SK-N-SH (cell line): ENCODE measurements at places on chromosomes 2 and 18. TPM values are rescaled to one million over a fixed set of nuclear protein-coding genes. Genes with fewer than 3 reads are reported as not detected.

Gene RAB6C
- 0.02 and 0.05 TPM in 2 replicates for polyA plus RNA-seq

Gene GDF7
- polyA plus RNA-seq: 0.02 and 0.03 TPM in 2 replicates

GRCh38 chr2:189818249-189819038 is 34.2 kb downstream of the PMS1 start:
- no peak overlapping the region for H3K4me3 ChIP-seq
- peaks cover 17% of the 10 kb centered on the region for H3K36me3 ChIP-seq
- no peak for DNase-seq
- no peaks in the 10 kb centered on the region for H3K27me3 ChIP-seq
- no peaks in the 10 kb centered on the region for H3K4me1 ChIP-seq

DNA sequence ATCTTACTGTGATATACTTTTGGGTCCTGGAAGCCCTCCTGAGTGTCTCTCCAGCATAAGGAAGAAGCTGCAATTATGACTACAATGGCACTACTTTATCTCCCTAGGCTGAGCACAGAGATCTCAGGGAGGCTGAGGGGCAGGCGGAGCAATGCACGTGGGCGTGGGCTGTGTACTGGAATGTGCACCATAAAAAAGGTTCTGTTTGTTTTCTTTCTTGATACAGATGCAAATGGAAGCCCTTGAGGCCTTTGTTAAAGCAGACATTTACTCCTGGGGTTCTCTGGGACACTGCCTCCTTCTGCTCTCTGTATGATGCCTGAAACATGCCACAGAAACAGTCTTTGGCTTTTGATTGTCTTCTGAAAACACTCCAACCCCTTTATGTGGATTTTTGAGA is 79.1 kb upstream of the DLX2 start:
- H3K4me1 ChIP-seq: peaks cover 5% of the 10 kb centered on the region; the same call in 1 of the 2 replicates
- no peaks in the 10 kb centered on the region for H3K27me3 ChIP-seq
- no peaks in the 10 kb centered on the region for H3K36me3 ChIP-seq
- no peak overlapping the region for H3K27ac ChIP-seq

GRCh38 chr2:216792222-216793021 is 67.4 kb downstream of the TNP1 start:
- no peaks in the 10 kb centered on the region for H3K36me3 ChIP-seq
- H3K27ac ChIP-seq: peak overlapping the region; percentile 47
- peak; percentile 69 for DNase-seq
- no peak overlapping the region for H3K4me3 ChIP-seq

- H3K36me3 ChIP-seq: peaks cover 5% of the 10 kb centered on the region
- no peak overlapping the region for H3K27ac ChIP-seq
- DNase-seq: no peak
- H3K4me1 ChIP-seq: no peaks in the 10 kb centered on the region
These were observed 187.6 kb downstream of the ZNF521 start for GRCh38 chr18:25164211-25164847.

DNA sequence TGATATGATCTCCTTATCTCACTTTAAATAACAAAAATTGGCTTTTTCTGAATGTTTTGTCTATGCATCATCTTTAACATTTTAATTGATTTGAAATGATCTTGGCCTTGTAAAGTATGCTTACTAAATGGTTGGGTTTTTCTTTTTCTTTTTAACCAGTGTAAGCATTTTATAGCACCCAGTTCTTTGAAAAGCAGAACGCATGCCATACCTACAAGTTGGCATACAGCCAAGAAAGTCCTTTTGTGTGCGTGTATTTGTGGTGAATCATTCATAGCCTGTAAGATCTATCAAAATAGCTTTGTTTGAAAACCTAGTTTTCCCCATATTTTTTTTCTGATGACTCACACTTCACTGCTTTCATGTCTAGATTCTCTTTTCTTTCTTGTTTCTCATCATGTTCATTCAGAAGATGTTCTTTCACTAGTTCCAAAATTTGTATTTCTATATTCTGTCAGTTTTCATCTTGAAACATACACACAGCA is 4.1 kb upstream of the VRK2 start:
- 0 out of 2 replicates have a peak, but pooled peaks cover 14% of the 10 kb centered on the region for H3K4me1 ChIP-seq
- DNase-seq: peak; percentile 19
- no peak overlapping the region for H3K4me3 ChIP-seq
- peak overlapping the region; percentile 62 for H3K27ac ChIP-seq
- H3K36me3 ChIP-seq: no peaks in the 10 kb centered on the region
- H3K27me3 ChIP-seq: no peaks in the 10 kb centered on the region

Gene TRABD2A
- 3.0 and 3.8 TPM in 2 replicates for polyA plus RNA-seq

DNA sequence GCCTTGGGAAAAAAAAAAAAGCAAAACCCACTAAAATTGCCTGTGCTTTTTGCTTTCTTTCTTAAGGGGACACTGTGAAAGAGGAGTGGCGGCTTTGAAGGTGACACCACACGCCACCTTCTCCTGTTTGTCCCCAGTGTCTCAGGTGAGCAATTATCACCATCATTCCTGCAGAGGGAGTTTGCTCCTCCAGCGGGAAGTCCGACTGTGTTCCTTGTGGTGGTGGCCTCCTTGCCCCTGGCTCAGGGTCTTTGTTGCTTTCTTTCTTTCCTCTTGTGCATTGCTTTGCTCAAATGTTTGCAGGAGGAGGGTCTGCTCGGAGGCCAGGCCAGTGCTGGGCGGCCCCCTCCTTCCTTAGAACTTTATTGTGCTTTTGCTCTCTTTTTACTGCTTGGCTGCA is 164.3 kb upstream of the CXCR4 start:
- no peaks in the 10 kb centered on the region for H3K36me3 ChIP-seq
- no peak overlapping the region for H3K4me3 ChIP-seq
- no peak for DNase-seq
- no peak overlapping the region for H3K27ac ChIP-seq

Gene WDR43
- 35.1 and 48.5 TPM in 2 replicates for polyA plus RNA-seq

DNA sequence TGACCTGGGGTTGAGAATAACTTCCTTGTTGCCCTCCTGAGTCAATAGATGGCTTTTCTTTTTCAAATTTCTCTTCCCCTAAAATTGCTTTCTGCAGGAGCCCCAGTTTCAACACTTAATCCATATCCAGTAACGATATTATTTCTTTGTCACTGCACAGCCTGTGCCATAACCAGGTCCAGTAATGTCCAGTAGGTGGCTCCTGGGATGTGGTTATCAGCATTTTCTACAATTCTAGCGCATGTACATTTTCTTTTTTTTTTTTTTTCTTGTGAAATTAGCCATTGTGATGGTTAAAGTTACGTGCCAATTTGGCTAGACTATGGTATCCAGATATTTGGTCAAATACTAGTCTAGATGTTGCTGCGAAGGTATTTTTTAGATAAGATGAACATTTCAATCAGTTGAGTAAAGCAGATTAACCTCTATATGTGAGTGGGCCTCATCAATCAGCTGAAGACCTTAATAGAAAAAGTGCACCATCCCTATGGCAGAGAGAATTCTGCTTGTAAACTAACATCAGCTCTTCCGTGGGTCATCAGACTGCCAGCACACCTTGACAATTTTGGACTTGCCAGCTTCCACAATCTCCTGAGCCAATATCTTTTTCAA is 72.9 kb upstream of the SCG2 start:
- H3K27ac ChIP-seq: no peak overlapping the region
- H3K36me3 ChIP-seq: no peaks in the 10 kb centered on the region
- DNase-seq: peak; percentile 29
- no peak overlapping the region for H3K4me3 ChIP-seq

DNA sequence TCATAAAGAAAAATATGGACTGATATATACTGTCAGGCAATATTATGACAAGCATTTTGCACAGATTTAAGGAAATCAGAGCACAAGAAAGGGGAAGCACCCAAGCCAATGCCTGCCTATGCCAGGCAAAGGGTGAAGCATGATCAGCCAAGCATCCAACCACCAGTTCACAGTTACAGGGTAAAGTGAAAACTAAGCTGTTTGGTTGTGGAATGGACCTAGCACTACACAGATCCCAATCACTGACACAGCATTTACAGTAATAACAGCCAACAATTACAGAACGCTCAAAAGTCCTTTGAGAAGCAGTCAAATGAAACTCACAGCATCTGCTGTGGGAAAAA is 90.3 kb downstream of the SP3 start:
- H3K27ac ChIP-seq: no peak overlapping the region
- H3K4me3 ChIP-seq: no peak overlapping the region
- DNase-seq: no peak
- no peaks in the 10 kb centered on the region; the same call in 1 of the 2 replicates for H3K27me3 ChIP-seq
- no peaks in the 10 kb centered on the region for H3K36me3 ChIP-seq
- H3K4me1 ChIP-seq: no peaks in the 10 kb centered on the region

Gene AMER3
- under 0.01 and 0.03 TPM in 2 replicates for polyA plus RNA-seq

Gene MTA3
- 30.8 and 32.3 TPM in 2 replicates for polyA plus RNA-seq

Gene ACMSD
- polyA plus RNA-seq: not detected in 2 replicates

- H3K36me3 ChIP-seq: peaks cover 52% of the 10 kb centered on the region
- H3K27ac ChIP-seq: no peak overlapping the region
- no peak for DNase-seq
- H3K4me3 ChIP-seq: no peak overlapping the region
These were observed 29.0 kb downstream of the PSME4 start for GRCh38 chr2:53941749-53942148.

DNA sequence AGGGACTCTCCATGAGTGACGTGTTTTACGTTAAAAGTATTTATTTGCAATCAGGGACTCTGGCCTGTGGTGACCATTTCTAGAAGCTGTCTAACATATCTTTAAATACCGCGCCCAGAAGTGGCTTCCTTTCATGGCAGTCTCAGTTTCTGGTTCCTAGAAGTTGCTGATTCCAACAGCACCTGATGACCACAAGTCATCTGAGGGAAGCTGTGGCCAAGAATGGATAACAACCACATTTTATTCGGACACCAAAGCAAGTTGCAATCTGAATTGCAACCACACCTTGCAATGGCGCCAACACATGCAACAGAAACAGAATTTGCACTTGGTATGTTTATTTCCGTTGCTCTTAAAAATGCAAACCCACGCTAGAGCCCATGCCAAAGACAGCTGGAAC is 33.1 kb downstream of the MEX3C start:
- H3K27me3 ChIP-seq: no peaks in the 10 kb centered on the region
- no peaks in the 10 kb centered on the region; the same call in 1 of the 2 replicates for H3K4me1 ChIP-seq
- no peaks in the 10 kb centered on the region for H3K36me3 ChIP-seq
- no peak overlapping the region for H3K4me3 ChIP-seq

Gene PAX3
- polyA plus RNA-seq: not detected in 2 replicates
